RPMI8226 (cell line): ENCODE measurements at places on chromosomes 1 and 21.

DNA sequence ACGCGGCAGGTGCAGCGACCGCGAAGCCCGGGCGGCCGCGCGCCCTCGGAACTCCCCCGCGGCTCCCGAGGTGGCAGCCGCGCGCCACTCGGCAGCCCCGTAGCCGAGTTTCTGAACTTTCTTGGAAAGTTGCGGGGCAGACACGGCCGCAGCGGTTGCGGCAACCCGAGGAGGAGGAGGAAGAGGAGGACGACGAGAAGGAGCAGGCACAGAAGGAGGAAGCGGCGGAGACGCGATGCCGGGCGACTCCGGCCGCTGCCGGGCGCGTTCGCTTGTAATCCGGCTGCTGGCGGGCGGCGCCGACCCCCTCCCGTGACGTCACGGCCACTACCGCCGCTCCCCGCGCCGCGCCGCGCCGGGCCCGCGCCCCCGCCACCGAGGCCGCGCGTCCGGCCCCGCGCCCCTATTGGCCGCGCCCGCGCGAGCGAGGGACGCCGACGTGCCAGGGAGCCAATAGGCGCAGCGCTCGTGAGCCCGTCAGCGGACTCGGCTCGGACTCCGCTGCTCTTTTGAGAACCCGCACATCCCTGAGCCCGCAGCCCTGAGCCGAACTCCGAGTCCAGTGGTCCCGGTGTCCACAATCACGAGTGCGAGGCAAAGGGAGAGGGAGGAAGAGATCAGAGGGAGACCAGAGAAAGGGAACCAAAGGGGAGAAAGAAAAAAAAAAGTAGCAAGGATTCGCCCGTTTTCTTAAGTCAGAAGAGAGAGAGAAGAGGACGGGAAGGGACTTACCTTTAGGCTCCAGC is 736 bp upstream of the BARHL2 start:
- DNase-seq, result no peak

GRCh38 chr1:15761366-15762128 is 3.0 kb downstream of the FBLIM1 start:
- no peak for DNase-seq

- no peak for DNase-seq
These were observed 48.3 kb downstream of the ECE1 start for GRCh38 chr1:21241771-21242581.

- no peak for DNase-seq
These were observed 38.7 kb upstream of the TTC34 start for GRCh38 chr1:2840036-2840809.

GRCh38 chr1:82565146-82565545 is 764.4 kb downstream of the ADGRL2 start:
- no peak for DNase-seq

- no peak for DNase-seq
These were observed 102.2 kb downstream of the COQ8A start for GRCh38 chr1:227042292-227042691.

DNA sequence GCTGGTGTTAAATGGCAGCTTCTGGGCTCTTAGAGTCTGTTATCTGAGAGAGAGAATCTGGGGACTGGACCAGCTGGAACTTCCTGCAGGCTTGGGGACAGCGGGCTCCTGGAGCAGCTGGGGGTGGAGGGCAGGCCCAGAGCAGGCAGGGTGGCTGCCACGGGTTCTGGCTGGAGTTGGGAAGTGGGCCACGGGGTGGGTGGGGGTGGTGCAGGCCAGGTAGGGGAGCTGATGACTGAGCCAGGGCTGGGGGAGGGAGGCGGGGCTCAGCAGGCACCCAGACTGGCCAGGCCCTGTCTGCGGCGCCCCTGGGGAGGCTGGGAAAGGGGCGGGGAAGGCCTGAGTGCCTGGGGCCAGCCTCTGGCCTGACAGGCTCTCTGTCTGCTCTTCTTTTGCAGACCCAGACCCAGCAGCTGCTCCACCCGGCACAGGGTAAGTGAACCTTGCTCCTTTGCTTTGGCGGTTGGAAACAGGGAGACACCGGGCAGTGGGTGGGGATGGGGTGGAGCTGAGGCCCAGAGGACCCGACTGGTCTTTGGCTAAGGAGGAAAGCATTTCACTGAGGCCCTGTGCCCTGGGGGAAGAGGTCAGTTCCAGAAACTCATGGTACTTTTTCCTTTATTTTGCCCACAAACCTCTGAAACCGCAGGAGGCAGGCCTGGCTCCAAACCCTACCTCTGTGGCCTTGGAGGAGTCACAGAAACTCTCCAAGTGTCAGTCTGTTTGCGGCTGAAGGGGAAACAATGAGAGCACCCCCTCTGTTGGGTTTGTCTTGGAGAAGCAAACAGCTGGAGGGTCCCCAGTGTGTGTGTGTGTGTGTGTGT is 48.8 kb downstream of the ARHGEF10L start:
- DNase-seq, result no peak
